NCI-H1417 (cell line): ENCODE measurements at places on chromosomes 2 and 18.
A peak's percentile ranks its signal among the peaks of the same experiment; 100 is the strongest.

- DNase-seq, result peak; percentile 36
These were observed 4.5 kb downstream of the B3GNT2 start for GRCh38 chr2:62200291-62200841.

DNA sequence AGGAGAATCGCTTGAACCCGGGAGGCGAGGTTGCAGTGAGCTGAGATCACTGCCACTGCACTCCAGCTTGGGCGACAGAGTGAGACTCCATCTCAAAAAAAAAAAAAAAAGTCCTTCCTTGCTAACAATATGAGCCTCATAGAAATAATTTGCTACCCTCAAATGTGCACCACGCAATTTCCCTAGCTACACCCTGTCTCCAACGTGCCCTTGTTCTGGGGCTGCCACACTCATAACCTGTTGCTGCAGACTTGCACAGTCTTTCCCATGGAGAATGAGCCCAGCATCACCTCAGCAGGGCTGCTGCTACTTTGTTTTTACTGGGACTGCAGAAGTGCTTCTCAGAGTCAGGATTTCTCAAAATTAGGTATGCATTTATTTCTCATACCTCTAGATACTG lies 46.4 kb upstream of the ZNG1B start:
- no peak for DNase-seq

DNA sequence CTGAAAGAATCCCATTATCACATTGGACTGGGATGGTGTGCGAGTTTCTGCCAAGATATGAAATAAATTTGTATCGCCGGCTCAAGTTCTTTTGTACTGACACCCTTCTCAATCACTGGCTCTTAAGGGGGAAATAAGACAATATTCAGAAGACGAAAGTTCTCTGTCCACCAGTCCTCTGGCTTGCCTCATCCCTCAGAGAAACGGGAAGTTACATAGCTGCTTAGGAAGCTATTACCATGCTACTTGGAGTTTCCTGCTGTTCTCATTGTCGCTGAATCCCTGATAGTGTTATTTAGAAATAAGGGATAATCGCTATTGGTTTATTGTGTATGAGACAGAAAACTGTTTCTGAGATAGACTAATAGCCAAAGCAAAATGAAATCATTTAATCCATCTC lies 205.0 kb upstream of the ZNF521 start:
- DNase-seq, result no peak

DNA sequence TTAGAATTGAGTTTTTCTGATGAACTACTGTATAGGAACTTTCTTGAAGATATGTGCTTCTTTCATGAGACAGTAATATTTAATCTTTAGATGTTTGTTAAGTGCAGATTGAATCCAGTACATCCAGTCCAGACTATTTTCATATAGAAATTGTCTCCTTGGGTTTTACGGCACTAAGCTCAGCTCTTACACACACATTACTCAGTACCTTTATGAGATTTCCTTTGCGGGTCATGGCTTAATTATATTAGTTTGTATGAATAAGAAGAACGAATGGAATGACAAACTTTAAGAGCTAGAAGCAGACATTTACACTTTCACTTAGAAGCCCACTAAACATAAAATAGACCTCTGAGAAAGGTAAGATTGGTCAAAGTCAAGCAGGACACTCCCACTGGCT lies 223.3 kb upstream of the THUMPD2 start:
- no peak for DNase-seq

GRCh38 chr2:120103723-120104467 lies 91.0 kb downstream of the EPB41L5 start:
- DNase-seq, result no peak

DNA sequence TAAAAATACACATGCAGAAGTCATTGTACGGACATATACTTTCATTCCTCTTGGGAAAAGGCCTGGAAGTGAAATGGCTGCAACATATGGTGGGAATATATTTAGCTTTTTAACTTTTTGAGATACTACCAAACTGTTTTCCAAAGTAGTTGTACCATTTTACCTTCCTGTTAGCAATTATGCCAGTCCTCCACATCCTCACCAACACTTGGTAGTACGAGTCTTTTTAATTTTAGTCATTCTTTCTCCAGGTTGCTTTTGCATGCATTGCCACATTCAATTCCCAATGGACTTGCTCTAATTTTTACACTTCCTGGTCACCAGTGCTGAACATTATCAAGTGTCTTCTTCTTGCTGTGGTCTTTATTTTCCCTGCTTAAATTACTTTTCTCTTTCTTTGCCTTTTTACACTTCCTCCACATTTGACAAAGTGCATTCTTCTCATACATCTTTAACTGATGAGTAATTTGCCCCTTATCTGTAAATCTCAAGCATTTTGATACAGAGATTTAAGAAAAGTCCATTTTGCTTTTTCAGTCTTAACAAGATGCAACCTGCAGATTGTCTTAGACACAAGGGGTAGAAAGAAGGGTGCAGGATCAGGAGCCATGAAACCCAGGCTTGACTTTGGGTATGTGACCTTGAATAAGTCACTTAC lies 14.5 kb downstream of the VIT start:
- no peak for DNase-seq

- no peak for DNase-seq
These were observed 453.4 kb downstream of the BCL11A start for GRCh38 chr2:60100034-60100433.

DNA sequence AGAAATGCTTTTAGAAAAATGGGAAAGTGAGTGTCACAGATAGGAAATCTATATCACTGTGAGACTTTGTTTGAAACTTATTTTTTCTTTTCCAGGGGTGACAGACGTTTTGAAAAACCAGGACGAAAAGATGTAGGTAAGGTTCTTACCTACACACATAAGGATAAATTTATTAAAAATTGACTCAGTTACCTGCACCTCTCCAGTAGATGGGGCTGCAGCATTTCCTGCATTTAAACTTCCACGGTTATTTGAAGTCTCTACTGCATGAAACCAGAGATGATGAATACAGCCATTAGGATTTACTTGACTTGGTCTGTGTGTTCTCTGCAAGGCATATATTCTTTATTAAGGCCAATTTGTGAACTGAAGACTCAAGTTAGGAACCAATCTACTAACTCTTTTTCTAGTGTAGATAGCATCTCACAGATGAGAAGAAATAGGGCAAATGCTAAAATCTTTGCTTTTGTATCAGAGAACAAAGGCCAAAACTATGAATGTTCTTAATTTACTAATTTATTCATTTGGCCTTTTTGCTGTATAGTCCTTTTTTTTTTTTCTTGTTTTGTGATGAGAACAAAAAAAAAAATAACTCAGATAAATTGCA lies 15.0 kb downstream of the KCNJ13 start:
- DNase-seq, result no peak

- DNase-seq, result no peak
These were observed 395.4 kb upstream of the ATP5MC3 start for GRCh38 chr2:175576875-175577274.

DNA sequence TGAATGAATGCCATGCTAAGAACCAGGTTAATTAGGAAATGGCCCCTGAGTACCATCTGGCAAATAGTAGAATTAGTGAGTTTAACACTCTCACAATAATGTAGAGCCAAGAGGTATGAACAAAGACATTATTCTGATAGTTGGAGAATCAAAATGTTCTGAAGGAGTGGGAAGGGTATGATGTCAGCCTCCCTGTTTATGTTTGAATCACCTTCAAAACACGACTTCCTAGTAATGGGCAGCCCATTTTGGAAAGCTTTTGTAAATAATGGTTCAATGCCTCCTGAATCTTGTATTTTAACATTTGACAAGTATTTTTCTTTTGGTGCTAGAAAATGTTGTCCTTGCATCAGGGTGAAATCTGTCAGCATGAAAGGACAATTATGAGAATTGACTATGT lies 108.3 kb downstream of the DSEL start:
- DNase-seq, result no peak

- no peak for DNase-seq
These were observed 115.4 kb downstream of the SCG2 start for GRCh38 chr2:223486751-223487150.

GRCh38 chr2:41101281-41101680 lies 649.4 kb upstream of the SLC8A1 start:
- DNase-seq, result no peak

DNA sequence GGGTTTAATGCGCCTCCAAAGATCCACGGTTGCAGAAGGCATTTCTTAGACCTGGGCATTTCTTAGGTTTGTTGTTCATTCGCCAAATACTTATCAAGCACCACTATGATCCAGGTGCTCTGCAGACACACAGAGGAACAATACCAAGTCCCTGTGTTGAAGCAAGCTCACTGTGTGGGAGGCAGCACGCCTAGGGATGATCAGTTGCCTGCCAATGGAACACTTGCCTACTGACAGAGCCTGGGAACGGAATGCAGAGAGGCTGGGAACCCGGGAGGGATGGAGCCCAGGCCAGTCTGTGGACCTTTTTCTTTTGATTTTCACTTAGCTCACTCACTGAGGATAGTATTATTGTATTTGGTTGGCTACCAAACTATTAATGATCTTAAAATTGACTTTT lies 1.9 kb upstream of the GRP start:
- no peak for DNase-seq

GRCh38 chr2:85796341-85797262 lies 42.8 kb downstream of the ATOH8 start:
- no peak for DNase-seq

GRCh38 chr18:77320971-77321559 lies 71.4 kb downstream of the GALR1 start:
- DNase-seq, result peak; percentile 80

DNA sequence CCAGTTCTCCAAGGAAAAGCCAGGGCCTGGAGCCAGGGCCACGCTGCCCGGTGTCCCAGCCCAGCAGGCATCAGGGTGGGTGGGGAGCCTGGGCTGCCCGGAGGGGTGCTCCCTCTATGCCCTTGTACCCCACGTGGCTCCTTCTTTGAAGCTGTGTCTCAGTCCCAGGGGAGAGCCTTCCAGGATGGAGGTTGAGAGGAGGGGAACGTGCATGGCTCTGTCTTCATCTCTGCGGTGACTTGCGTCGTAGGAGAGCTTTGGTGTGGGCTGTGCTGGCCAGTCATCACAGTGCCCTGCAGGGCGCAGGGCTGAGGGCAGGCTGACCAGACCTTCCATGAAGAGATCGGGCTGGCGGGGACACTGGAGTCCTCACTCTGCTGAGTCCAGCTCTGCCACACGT lies 197.2 kb downstream of the LDLRAD4 start:
- no peak for DNase-seq

- DNase-seq, result no peak
These were observed 365.7 kb upstream of the TNP1 start for GRCh38 chr2:217225596-217225995.

- no peak for DNase-seq
These were observed 83.7 kb downstream of the TMEM131 start for GRCh38 chr2:97911922-97912575.

- DNase-seq, result no peak
These were observed 85.8 kb upstream of the NDUFV2 start for GRCh38 chr18:9016633-9017166.

DNA sequence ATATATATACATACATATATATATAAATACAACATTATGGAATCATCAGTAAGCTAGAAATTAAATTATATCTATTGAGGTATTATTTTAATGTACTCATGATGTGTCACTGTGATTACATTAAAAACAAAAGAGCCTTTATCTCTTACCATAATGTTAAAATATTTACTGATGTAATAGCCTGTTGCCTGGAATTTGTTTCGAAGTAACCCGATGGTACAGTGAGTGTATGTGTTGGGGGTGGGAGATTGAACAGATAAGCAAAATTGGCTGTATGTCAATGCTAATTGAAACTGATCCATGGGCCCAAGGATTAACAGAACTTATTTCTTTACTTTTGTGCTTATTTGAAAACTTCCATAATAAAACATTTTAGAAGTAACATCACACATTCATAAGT lies 1473.2 kb downstream of the LRP1B start:
- DNase-seq, result no peak

DNA sequence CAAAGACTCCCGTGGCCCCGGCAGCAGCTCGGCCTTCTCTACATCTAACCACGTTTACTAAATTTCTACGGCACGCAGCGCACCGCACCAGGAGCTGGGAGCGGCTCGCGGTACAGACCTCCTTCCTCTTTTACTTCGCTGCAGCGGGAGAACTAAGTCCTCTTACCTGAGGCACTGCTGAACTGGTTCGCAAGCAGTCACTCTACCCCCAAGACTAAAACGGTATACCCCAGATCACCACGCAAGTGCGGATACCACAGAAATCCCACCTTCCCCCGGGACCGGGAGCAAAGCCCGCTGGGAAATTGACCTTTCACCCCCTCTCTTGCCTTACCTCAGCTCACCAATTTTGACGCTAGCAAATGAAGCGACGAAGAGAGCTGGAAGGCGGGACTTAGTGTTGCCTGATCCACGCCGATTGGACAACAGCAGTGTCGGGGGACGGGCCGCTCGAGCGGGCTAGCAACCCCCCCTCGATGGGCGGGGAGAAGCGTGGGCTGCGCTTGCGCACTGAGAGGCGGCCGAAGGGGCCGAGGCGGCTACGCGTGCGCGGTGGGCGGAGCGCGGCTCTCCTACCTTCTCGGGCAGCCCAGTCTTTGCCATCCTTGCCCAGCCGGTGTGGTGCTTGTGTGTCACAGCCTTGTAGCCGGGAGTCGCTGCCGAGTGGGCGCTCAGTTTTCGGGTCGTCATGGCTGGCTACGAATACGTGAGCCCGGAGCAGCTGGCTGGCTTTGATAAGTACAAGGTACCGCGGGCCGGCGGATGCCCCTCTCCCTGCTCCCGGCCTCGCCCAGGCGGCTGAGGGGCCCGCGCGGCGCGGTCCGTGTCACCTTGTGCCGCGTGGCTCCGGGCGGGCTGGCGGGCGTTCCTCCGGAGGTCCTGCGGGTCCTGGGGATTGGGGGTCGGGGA lies at the start of gene SELENOI:
TSS of gene SELENOI (plus strand) at position 599 of the 909 bp plus-strand sequence. CDS start at position 689, 90 bp downstream.
- peak; percentile 99 for DNase-seq

GRCh38 chr2:113169586-113169985 lies 4.2 kb upstream of the PSD4 start:
- no peak for DNase-seq

DNA sequence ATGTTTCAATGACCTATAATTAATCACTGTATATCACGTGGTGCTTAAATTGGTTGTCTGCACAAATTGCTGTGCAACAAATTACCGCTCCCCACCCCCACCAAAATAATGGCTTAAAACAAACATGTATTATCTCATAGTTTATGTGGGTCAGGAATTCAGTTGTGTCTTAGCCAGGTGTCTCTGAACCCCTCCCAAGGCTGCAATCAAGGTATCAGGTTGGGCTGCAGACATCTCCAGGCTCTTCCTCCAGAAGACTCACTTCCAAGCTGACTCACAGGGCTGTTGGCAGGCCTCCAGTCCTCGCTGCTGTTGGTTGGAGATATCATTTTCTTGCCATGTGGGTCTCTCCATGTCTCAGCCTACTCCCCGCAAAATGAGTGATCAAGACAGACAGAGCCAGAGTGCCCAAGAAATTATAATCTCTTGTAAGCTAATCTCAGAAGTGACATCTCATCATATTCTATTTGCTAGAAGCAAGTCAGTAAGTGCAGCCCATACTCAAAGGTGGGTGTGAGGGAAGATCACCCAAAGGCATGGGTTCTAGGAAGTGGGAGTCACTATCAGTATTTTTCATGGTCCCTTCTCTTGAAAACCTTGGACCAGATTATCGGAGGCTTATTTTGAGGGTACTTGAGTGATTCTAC lies 38.4 kb downstream of the SPC25 start:
- no peak for DNase-seq

GRCh38 chr2:176172895-176173566 lies 15.4 kb upstream of the HOXD1 start:
- no peak for DNase-seq
